Caudate nucleus (tissue), 63 donors: ENCODE measurements at places on chromosomes 13 and 19.

DNA sequence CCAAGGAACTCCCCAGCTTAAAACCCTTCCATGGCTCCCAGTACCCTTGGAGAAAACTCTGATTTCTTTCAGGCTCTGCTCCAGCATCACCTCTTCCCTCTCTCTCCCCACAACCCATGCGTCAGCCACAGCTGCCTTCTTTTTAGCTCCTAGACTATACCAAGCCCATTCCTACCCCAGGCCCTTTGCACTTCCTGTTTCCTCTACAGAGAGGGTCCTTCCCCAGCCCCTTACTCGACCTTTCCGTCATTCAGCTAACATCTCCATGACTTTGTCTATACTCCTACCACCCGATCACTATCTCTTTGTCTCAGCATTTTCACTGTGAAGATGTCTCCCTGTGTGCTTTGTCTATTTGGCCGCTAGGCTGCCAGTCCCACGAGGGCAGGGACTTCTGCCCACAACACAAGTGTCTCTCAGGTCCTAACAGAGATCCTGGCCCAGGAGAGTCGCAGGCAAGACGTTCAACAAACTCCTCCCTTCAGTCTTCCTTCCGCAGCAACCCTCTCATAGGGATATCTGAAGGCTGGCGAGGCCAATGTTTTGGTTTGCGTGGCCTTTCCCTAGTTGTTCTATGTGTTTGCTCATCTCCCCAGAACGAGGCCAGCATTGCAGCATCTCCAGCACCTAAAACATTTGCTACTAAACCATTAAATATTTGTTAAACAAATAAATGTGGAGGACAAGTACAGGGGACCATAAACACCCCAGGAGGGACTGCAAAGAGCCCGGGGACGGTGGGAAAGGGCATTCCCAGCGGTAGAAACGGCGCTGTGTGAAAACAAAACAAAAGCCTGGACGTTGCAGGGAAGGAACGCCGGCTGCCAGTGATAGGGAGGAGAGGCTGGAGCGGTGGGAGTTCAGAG is 816 bp downstream of the CCNP start:
- no peak for DNase-seq

DNA sequence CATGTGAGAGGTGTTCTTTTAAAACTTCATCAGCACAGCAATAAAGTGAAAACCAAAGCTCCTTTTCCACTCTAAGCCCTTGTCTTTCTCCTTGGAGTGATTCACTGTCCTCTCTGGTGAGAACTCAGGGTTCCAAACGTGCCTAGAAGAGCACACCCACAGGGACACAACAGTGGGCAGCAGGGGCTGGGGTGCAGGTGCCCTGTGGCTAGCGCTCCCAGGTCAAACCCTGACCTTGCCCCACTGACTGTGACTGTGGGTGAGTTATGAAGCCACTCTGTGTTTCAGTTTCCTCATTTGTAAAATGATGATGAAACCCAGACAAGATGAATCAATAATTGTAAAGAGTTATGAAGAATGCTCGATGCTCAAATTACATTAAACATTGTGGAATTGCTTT is 37.6 kb upstream of the IGFL1 start:
- no peak for DNase-seq

- DNase-seq: no peak
Observed at GRCh38 chr19:49017666-49018351, 918 bp upstream of the LHB start.

DNA sequence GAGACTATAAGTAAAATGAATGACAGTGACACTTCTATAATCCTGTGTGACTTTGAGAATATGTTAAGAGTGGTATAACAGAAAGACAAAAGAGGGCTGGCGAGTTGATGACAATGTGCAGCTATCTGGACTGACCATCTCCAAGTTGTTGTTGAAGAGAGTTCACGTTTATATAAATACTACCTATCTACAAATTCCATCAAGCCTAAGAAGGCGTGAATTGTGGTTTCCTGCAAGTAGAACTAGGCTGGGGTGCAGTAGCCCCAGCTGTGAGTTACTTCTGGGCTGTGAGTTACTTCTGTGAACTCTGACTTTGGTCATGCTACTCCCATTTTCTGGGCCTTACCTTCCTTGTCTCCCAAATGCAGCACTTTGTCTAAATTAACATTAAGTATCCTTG is 561.0 kb downstream of the TBC1D4 start:
- no peak for DNase-seq

DNA sequence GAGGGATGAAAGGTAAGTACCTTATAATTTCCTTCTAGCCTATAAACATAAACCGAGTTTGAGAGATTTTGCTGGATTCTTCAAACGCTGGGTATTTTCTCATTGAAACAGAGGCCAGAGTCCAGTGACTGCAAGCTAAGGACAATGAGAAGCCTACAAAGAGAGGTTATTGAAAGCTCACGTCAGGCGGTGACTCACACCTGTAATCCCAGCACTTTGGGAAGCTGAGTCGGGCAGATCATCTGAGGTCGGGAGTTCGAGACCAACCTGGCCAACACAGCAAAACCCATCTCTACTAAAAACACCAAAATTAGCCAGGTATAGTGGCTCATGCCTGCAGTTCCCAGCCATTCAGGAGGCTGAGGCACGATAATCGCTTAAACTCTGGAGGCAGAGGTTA is 15.0 kb upstream of the ZNF69 start:
- DNase-seq: no peak

GRCh38 chr13:112150352-112150751 is 83.4 kb downstream of the SOX1 start:
- DNase-seq: no peak

GRCh38 chr19:33175156-33175782 is 18.9 kb upstream of the LRP3 start:
- DNase-seq: no peak

- no peak for DNase-seq
Observed at GRCh38 chr19:18306888-18307260, 16.0 kb downstream of the LSM4 start.

- no peak for DNase-seq
Observed at GRCh38 chr13:65188721-65189120, 2041.4 kb downstream of the PCDH9 start.

GRCh38 chr13:24172071-24172470 is 11.6 kb downstream of the SPATA13 start:
- DNase-seq: no peak

DNA sequence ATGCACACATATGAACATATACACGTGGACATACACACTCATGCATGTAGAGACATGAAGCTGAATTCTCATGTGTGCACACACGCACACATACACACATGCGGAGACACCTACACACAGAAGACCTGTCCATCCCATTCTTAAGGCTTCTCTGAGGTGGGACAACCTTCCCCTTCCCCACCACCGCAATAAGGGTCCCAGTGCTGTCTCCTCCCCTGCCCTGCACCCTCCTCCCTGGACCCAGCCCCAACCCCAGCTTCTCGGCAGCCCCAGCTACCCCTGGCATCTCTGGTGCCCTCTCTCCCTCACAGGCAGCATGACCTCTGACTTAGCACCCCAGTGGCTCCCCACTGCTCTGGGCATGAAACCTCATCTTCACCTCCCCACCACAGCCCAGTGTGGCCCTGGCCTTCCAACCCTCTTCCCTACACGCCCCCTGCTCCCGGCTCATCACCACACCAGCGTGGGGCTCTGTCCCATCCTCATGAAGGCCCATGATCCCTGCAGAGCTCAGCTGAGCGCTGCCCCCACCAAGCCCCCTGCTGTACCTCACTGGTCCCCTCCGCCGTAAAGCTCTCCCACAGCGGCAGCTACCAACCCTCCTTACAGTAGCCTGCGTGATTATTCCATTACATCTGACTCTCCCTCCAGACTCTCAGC is 204.1 kb upstream of the ZNF536 start:
- no peak for DNase-seq

GRCh38 chr13:54706336-54706735 is 1677.7 kb downstream of the OLFM4 start:
- DNase-seq: no peak

DNA sequence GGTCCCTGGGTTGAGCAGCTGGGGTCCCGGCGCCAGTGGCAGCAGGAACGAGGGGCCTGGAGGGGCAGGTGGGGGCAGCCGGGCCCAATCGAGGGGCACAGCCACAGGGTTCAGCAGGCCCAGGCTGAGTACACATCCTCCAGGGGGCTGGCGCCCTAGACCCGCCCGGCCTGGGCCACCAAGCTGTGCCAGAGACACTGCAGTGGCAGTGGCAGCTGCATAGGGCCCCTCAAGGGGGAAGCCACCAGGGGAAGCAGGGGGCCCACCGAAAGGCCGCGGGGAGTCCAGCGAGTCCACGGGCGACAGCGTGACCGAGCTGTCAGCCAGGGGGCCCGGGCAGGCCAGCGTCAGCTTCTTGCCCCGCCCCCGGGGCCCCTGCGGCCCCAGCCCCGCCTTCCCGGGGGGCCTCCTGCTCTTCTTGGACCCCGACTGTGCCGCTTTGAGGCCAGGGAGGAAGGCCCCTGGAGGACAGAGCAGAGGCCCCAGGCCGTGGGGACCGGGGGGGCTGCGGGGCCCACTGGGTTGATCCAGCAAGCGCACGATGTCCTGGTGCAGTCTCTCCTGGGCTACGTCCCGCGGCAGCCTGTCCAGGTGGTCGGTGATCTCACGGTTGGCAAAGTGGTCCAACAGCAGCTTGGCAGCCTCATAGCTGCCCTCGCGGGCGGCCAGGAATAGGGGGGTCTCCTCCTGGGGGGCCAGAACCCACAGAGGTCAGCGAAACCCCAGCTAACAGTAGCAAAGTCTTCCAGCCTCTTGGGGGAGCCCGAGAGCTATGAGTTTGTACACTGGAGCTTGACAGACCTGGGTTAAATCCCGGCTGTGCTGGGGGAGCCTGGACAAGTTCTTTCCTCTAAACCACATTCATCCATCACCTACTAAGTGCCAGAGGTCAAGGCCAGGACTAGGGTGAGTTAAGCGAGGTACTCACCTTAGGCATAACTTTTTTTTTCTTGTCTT is 39.5 kb downstream of the NOTCH3 start:
- DNase-seq: no peak

- DNase-seq: no peak
Observed at GRCh38 chr13:91066745-91067144, 280.7 kb upstream of the MIR17HG start.

DNA sequence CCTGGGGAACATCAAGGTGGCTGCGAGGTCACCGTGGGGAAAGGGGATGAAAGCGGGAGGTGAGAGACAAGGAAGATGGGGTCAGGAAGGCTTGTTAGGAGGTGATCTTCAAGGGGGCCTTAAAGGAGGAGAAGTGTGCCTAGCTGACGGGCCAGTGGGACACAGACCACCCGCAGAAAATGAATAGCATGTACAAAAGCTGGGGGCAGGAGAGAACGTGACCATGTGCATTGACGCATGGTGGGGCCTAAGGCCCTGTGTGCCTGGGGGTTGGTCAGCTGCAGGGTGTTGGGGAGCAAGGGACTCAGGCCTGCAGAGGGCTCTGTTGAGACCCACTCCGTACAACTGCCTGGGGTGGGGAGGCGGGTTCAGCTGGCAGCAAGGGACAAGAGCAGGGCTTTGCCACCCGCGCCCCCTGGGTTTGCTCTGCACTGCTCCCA is 5.9 kb downstream of the RAB8A start:
- no peak for DNase-seq

- DNase-seq: no peak
Observed at GRCh38 chr13:55440465-55441085, 1700.1 kb upstream of the PRR20A start.

DNA sequence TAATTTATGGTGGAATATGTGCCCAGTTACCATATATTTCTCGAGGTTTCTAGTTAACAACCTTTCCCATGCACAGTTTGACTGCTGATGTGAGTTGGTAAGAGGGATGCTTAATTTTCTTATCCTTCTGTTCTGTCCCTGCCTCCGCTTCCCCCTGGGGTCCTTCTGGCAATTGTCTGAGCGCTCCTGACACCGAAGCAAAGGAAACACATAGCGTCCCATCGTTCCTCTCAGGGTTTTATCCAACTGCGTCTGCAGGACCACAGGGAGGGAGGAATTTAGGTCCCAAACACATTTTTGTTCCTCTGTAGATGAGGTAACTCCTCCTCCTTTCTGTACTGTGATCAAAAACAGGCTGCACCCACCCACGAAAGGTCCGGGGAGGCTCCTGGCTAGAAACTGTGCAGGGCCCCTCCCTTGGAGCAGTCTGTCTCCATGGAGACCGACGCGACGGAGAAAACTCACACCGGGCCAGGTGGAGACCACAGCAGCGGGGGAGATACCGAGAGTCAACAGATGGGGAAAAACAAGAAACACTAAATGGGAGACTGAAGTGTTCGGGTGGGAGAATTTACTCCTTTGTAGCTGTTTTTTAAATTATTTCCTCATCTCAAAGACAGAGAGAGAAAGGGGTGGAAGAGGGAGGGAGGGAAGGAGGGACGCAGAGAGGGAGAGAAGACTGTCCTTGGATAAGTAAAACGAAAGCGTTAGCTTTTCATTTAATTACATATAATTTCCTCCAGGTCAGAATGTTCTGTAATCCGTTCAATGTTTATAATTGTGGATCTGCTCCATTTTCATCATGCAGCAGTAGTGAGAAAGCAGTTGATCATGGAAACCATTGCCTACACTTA is 191.8 kb upstream of the NBEA start:
- no peak for DNase-seq

DNA sequence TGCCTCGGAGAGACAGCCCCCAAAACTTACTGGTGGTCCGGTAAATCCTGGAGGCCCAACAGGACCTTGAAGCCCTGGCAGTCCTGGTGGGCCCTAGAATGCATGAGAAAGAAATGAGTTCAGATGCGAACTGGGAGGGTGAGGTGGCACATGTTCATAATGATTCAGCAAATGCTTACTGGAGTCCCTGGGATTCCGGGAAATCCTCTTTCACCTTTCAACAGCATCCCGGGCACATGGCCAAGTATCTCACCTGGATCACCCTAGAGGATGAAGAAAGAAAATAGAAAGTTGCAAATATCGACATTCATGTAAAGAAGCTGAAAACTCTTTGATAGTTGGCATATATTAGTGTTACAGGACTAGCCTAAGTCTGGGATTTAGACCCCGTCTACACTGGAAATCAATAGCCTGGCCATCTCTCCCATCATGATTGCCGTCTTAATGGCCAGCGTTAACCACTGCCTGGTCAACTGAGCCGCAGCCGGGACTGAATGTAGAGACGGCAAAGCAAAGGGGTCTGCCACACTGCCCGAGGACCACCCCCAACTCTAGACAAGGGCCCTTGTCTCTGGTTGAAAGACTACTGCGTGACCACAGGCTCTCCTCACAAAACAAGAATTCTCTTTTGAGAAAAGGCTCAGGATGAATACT is 96.9 kb downstream of the COL4A1 start:
- DNase-seq: no peak
